Mesenteric fat pad (tissue), 1 donor: ENCODE measurements at places on chromosomes 2 and 18. TPM values are rescaled to one million over a fixed set of nuclear protein-coding genes. Genes with fewer than 3 reads are reported as not detected.

- DNase-seq = peak; percentile 43
These were observed 73.7 kb upstream of the COPS8 start for GRCh38 chr2:237012004-237012403.

DNA sequence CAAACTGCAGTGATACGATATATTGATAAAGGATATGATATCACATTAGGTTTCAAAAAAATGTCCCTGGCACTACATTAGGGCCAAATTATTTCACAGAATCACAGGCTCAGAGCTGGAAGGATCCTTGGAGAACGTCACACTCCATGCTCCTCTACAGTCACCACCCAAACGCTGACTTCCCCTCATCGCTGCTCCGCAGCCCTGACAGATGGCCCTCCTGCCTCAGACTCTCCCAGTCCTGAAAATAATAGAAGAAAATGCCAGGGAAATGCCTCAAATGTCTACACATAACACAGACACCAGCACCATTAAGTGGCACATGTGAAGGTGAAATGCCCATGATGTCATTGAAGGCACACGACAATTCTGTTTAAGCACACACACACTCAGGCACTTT is 72.0 kb downstream of the ZNF521 start:
- no peak for DNase-seq

Gene KCNE4
- 15.0 TPM for total RNA-seq

- DNase-seq = no peak
These were observed 47.4 kb downstream of the ZNF385B start for GRCh38 chr2:179814050-179814449.

GRCh38 chr2:40550085-40550484 is 98.2 kb upstream of the SLC8A1 start:
- DNase-seq = no peak

- DNase-seq = no peak
These were observed 168.5 kb upstream of the CXCR4 start for GRCh38 chr2:136286423-136286822.

GRCh38 chr18:51622702-51623101 is 425.2 kb upstream of the MEX3C start:
- DNase-seq = no peak

- no peak for DNase-seq
These were observed 152.5 kb downstream of the TSN start for GRCh38 chr2:121907928-121908327.

Gene HSBP1L1
- 18.8 TPM for total RNA-seq

Gene MYOM1
- total RNA-seq = 3.9 TPM

DNA sequence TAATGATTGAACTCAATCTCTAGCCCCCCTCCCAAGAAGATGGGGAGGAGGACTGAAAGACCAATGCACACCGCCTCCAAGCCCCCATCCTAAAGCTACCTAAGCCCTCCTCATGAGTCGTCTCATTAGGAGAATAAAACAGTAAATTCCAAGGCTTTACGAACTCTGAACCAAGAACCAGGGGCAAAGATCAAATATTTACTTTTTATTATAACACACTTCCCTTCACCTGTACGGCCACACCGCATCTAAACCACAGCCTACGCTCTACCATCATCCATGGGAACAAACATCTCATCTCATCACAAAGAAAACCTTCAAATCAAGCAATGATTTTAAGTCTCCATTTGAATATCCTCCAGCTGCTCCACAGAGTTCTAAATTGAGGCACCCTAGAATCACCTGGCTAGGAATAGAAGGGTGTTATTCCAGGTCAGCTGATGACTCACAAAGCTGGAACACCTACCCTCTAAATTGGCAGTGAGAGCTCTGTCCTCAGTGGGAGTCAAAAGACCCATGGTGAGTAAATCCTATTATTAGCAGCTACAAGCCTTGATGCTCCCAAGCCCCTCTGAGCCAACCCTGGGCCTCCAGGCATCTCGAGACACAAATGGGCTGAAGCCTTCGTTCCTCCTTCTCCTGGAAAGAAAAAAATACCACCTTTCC is 45.6 kb upstream of the BZW1 start:
- no peak for DNase-seq
